ENCODE measurements at places on chromosomes 6 and 20.

- no peak for DNase-seq
Measured at GRCh38 chr6:92510137-92510536, 909.2 kb downstream of the EPHA7 start.

GRCh38 chr20:61998343-61999121 lies 67.1 kb downstream of the TAF4 start:
- DNase-seq = no peak

- DNase-seq = no peak
Measured at GRCh38 chr20:35347011-35347410, 54.8 kb upstream of the FAM83C start.

DNA sequence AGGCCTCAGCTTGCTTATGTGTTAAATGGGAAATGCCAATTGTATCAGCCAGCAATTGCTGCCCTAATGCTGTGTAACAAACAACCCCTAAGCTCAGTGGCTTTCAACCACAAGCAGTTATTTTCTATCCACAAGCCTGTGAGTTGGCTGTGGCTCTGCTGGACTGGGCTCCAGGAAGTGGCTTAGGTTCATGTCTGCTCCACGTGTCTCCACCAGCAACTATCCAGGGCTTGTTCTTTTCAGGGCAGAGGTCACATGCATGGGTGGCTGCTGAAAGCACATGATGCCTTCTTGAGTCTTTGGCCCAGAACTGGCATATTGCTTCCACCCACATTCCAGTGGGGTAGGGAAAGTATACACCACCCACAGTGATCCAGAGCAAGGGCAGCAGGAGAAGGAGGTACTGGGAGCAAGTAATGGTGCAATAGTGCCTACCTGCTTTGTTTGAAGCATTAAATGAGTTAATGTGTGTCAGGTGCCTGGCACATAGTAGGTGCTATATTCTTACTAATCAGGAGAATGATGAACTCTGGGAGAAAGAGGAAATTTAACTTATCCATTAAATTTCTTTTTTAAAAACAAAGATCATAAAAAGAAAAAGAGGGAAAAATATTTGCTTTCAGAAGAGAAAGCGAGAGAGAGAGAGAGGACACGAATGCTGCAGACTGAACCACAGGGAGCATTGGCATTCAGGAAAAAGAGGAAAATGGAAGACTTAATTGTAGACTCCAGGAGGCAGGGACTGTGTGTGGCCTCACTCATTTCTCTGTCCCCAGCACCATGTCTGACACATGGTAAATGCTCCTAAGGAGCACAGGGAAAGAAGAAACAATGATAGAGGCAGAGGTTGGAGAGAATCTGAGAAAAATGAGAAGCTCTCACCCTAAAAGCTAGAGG lies 25.2 kb upstream of the RNF24 start:
- DNase-seq = no peak

DNA sequence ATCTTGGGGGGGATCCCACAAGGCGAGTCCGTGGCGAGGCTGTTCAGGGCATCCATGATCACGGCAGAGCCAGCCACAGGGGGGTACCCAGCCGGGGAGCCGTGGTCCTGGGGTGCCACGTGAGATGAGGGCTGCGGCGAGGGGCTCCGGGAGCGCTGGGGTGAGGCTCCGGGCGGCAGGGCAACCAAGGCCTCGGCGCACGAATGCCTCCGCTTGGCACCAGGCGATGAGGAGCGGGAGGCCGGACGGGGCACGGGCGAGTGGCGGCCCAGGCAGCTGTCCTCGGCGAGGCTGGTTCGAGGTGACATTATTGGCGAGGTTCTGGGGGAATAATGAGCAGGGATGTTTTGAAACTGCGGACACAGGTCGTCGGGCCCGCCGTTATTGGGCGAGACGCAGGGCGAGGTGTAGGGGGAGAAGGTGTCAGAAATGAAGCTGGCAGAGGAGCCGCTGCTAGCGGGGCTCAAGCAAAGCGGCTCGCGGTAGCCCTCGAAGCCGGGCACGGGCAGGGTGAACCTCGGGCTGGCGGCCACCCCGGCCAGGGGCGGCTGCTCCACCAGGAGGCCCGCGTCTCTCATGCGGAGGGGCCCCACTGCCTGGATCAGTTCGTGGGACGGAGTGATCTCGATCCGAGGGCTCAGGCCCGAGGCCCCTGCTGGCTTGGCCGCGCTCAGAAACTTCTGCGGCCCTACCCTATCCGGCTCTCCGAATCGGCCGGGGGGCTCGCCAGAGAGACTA lies 19.1 kb downstream of the NFATC2 start:
- DNase-seq = no peak

DNA sequence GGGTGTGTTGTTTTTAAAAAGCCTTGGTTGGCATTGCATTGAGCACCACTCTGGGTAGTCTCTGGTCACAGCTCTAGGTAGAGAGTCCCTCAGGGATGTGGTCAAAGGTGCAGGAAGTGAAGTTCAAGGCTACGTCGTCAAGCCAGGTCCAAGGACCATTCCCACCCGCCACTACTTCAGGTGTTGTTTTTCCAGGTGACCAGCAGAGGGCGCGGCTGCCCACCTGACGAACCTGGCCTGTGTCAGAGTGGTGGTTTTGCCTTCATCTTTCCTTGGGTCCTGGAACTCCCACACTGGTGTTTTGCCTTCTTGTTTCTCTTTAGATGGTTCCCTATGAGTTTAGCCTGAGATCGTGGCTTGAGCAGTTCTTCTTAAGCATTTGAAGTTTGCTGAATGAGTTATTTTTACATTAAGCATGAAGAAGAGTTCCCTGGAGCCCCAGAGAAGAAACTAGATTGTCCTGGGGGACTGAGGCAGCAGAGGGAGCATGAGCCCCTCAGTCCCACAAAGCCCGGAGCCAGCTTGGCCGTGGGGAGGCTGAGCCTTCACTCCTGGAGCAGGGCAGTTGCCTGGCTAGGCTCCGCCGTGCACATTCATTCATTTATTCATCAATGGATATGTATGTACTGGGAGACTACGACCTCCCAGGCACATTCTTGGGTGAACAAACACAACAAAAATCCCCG lies 5.6 kb upstream of the PHACTR3 start:
- peak; percentile 30 for DNase-seq

Data from activated CD4-positive, alpha-beta T cell treated with anti-CD3 and anti-CD28 coated beads for 24 hours (primary cell).